Activated T-cell treated with anti-CD3 and anti-CD28 coated beads, Interleukin-2, amount 50 U/mL, for 4 hours (primary cell): ENCODE measurements at places on chromosomes 6 and 20.

- DNase-seq = no peak
Observed at GRCh38 chr6:72580281-72580940, 41.5 kb upstream of the KCNQ5 start.

GRCh38 chr6:3356056-3356823 is 97.5 kb downstream of the PSMG4 start:
- peak; percentile 30 for DNase-seq

DNA sequence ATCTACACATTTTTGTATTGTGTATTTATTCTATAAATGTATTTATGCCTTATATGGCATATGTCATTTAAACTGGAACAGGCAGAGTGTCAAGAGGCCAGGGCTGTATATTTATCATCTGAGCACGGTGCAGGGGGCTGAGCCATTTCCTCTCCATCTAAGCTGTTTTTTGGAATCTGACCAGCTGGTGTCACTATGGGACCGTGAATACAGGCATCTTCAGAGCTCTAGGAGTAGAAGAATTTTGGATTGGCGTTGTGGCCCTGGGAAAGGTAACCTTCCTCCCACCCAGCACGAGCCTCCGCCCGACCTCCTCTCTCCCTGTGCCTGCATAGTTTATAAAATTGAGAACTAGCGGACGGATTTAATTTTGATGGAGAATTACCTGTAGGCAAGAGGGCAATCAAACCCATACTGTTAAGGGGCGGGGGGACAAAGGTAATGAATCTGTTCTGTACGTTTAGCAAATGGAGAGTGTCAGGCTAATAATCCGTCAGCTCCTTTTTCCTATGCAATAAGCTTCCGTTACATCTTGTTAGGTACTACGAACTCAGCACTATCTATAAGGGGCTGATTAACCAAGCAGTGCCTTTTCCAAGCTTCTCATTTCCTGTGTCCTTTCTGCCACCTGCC is 29.0 kb upstream of the EEF1E1 start:
- DNase-seq = peak; percentile 7

DNA sequence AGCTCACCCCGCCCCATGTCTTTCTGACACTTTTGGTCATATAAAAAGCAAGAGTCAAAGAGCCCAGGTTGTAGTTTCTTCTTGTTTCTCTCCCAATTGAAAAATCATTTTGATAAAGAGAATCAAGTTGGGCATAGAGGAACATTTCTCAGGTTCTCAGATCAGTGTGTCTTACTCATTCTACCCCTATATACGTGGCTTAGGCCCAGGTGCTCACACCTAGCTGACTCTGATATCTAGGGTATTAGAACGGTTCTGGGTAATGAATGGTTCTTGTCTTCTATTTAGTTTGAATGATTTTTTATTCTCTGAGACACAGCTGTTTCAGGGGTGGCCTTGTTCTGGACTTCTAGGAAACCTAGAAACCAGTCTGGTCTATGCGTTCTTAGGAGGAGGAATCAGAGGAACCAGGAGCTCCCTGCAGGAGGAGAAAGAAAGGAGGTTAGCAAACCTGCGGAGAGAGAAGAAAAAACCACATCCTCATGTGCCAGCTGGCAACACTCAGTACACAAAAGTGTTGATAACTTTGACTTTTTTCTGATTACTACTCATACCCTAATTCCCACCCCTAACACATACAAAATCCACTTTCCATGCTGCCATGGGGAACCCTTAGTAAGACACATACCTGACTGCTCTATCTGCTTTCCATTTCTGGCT is 178.0 kb downstream of the CLIC5 start:
- no peak for DNase-seq

DNA sequence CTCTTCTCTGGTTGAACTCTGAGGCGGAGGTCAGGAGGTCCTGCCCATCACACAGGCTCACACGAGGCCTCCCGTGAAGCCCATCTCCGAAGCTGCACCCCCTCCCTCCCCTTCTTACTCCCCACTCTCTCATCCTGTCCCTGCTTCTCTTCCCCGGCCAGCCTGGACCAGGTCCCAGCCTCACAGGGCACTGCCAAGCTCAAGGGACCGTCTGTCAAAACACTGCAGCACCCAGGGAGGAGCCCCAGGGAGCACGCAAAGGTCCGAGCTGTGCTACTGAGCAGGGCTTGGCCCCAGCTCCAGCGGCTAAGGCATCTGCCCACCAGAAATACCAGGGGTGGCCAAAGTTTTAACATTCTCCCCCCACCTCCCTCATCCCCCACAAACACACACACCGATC is 70.0 kb downstream of the PSMG4 start:
- no peak for DNase-seq

- no peak for DNase-seq
Observed at GRCh38 chr6:71745525-71745924, 140.8 kb upstream of the RIMS1 start.

DNA sequence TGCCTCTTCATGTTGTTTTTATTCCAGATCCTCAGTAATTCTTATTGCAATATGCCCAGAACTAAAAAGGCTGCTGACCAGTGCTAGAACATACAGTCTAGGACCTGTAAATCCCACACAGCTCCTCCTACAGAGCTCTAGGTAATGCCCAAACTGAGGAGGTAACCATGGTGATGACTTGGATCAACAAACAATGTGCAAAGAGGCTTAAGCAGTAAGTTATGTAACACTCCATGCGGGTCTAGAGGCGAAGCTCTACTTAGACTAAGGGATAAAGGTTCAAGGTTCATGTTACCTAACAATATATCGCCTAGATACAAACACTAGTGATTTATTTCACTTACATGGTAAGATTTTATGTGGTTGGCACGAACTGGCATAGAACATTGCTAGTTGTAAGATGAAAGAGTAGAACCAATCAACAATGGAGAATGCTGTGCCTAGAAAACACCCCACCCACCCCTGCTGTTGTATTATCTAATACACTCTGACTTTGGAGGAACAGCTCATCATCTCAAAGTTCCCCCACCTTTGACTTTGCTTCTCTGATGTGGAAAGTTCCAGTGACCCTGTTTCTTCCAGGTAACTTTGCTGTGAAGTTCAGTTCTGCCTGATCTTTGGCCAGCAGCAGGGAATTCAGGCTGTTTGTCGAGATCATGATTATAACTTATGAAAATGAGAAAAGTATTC is 242.4 kb downstream of the ALDH8A1 start:
- DNase-seq = no peak

DNA sequence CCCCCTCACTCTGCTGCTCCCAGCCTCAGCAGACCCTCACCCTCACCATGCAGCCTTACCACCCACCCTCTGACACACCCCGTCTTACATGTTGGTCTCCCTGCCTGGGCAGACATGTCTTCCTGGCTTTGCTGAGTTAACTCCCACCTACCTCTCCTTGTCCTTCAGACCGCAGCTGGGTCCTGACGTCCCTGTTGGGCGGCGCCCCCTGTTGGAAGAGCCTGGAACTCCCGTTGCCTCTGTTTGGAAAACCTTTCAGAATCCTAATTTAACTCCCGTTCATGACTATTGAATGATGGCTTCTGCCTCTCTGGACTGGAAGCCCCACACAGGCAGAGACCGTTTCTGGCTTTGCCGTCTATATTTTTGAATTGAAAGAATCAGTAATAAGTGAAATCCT is 245.1 kb downstream of the MYLK4 start:
- DNase-seq = no peak
